Ascending aorta (tissue), 2 donors: ENCODE measurements at places on chromosomes 6 and 20.

- DNase-seq, result no peak
These were observed 316.3 kb downstream of the ARHGAP18 start for GRCh38 chr6:129393654-129394053.

DNA sequence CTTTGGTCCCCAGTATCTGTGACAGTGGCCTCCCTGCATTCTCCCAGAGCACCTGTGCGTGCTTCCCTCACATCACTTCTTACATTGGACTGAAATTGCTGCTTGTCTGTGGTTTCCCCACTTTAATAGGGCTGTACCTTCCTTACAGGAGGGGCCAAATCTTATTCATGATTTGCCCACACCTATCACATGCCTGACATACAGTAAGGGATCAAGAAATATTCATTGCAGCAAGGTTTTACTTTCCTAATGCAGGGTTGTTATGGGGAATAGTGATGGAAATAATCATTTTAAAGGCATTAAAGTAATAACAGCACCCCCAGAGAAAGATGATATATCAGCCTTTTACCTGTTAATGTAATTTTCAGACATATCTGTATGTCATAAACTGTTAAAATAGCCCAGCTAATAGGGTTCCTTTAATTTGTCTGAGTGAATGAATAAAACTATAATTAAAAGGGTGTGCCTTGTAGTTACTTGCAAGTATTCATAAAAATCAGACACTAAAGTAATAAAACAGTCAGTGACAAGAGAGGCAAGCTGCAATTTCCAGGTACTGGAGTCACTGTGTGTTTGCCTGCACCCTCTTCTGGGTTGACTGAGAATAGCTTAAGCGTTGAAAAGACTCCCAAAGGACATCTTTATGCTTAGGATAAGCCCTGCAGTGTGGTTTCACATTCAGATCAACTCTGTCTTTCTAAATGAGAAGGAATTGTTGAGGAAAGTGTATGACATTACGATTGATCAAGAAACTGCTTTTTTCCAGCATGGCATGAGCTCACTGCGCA lies 182.7 kb downstream of the PHACTR1 start:
- DNase-seq, result no peak

DNA sequence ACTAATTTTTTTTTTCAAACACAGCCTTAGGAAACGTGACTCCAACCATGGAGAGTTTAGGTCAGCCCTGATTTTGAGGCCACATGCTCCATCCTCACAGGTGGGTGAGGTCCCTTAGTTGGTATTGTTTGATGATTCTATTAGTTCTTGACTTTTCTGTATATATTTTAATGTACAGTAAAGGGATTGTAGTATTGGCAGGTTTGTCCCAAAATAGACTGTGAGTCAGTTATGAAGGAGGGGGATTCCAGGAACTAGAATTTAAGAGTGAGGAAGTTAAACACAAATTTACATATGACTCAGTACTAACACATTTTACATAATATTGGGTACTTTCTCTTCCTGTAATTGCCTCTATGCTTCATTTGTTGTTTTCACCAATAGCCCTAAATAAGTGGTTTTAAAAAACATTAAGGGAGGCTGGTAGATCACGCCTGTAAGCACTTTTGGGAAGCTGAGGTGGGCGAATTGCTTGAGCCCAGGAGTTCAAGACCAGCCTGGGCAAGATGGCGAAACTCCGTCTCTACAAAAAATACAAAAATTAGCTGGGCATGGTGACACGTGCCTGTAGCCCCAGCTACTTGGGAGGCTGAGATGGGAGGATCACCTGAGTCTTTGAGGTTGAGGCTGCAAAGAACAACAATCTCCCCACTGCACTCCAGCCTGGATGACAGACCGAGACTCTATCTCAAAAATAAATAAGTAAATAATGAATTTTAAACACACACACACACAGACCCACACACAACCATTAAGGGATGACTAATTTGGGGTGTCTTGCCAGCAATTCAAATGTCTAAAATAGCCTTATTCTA lies 81.8 kb downstream of the SGK1 start:
- DNase-seq, result no peak

DNA sequence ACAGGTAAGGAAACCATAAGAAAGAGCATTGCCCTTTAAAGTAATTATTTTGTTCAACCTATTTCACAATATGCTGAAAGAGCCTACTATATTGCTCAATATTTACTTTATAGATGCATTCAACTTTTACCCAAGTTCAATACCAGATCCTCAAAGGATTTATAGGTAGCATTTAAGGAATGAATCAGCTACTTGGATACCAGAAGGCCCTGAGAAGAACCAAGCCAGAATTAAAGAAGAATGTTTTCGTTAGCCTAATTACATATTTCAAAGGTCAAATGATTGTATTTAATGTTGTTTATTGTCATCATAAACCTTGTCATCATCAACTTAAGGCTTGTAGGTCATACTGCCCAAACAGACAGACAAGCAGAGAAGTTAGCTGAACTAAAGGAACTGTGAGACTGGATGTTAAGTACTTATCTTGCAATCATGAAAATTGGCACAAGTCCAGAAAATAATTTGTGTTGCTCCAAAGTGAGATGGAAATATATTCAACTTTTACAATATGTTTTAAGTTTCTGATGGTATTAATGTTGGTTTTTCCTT lies 636.7 kb downstream of the RFPL4B start:
- DNase-seq, result no peak

- no peak for DNase-seq
These were observed 70.2 kb downstream of the B3GAT2 start for GRCh38 chr6:70886661-70887060.

DNA sequence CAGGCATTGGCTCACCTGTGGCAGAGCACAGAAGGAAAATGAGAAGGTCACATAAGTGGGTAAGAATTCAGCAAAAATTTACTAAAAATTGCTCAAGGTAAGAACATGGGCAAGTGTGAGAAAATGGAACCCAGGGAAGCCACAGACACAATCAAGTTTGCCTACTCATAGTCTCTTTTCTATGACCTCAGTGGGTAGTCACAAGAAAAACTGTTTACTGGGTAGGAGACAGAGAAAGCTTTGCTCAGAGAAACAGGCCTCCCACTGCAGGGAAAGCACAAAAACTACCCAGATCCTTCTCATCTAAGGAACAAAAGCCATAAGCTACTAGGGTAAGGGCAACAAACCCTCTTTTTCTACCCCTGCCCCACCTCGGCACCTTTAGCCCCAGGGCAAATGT lies 35.2 kb downstream of the FAM184A start:
- no peak for DNase-seq

DNA sequence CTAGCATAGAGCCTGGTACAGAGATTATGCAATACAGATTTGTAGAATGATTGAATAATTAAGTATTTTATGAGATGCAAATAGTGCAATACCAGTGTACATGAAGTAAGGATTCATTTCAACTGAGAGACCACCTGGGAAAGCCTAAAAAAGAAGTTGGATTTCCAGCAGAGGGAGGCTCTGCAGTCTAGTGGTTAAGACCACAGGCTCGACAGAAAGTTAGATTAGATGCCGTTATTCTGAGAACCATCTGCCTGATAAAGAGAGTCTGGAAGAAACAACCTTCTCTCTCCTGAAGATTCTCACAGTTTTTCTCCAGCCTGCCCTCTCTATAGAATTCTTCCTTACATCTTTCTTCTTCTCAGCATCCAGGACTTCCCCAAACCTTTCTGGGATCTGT lies 13.6 kb upstream of the TNFRSF21 start:
- no peak for DNase-seq

- no peak for DNase-seq
These were observed 38.3 kb downstream of the BCL2L1 start for GRCh38 chr20:31684153-31685015.

- DNase-seq, result no peak
These were observed 430.3 kb downstream of the TFAP2A start for GRCh38 chr6:9984607-9985006.

- DNase-seq, result no peak
These were observed 105.6 kb upstream of the PTPN1 start for GRCh38 chr20:50404419-50405234.

DNA sequence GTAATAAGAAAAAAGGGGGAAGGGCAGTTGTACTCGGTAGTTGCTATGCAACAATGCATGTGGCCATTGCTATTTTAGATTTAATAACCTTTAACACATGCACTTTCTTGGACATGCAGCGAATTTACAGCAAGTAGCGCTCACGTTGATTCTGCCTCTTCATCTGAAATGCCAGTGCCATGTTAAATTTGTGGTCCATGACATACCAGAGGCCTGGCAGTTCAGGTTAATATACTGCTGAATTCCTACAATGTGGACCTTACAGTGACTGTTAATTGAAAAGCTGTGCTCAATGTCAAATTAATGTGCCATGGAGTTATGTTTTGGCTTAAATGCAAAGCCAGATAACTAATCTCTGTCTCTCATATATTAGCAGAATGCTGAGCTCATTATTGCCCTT lies 699.7 kb downstream of the DOK5 start:
- no peak for DNase-seq

DNA sequence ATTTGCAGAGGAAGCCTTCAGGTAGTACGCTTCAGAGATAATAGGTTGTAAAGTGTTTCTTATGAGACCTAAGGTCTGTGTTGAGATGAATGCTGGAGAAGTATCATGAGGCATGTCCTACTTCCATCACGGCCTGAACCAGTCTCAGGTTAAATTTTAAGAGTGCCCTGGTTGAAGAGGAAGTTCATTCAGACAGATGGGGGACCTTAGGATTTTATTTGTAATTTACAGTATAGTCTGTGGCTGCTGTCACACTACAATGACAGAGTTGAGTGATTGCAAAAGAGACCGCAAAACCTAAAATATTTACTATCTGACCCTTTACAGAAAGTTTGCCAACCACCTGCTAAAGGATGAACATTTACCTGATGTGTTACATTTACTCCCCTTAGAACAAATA lies 70.9 kb downstream of the UST start:
- DNase-seq, result no peak

DNA sequence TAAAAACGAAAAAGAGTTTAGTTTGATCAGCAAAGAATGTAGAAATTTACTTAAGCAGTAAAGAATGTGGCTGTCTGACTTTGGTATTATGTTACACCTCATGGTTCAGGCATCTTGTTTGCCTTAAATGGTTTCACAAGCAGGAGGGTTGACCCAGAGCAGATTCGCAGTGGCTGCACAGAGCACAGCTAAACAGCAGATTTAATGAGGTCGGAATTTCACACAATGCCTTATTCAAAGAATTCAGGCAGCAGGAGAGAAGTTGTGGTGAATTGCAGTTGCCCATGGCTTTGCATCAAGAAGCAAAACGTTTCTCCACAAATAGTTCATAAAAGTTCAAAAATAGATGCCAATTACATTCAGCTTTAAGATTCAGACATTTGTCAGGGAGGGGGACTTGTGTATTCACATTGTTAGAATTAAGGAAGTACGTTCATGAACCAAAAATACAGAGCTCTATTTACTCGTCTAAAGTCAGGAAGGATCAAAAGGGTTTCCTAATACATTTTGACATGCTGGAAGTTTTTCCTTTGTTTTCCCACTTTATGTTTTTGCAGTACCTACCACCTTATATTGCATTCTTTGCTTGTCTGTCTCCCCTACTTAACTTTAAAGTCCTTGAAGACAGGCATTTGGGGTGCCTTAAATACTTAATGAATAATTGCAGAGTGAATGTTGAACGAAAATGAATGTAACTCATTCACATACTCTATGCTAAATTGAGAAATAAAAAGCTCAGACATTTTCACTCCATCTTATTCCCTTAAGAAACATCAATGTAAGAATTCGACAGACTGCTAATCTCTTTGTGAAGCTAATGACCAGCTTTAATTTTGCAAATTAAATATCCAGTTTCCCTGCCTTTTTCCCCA lies 1163.6 kb upstream of the CITED2 start:
- peak; percentile 79 for DNase-seq

GRCh38 chr6:29491574-29491973 lies 3.8 kb upstream of the MAS1L start:
- DNase-seq, result no peak

DNA sequence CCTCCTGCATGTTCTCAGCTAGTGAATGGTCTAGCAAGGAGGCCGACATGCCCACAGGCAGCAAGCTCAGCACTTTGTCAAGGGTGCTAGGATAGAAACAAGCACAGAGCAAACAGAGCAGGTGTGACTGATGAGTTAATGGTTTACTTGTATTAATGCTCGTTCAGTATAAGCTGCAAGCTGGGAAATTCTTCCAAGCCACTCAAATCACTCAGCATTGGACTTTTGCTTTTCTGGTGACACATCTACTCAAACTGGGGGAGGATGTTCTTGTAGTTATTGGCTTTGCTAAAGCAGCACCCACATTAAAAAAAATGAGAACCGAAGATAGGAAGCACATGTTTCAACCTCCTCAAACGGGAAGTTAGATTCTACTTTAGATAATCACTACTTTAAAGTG lies 43.1 kb upstream of the NEDD9 start:
- DNase-seq, result no peak

- no peak for DNase-seq
These were observed 150.0 kb upstream of the CST7 start for GRCh38 chr20:24798930-24799705.

GRCh38 chr6:96604420-96604819 lies 41.5 kb downstream of the FHL5 start:
- no peak for DNase-seq

- no peak for DNase-seq
These were observed 22.7 kb downstream of the CFAP206 start for GRCh38 chr6:87430499-87430898.

DNA sequence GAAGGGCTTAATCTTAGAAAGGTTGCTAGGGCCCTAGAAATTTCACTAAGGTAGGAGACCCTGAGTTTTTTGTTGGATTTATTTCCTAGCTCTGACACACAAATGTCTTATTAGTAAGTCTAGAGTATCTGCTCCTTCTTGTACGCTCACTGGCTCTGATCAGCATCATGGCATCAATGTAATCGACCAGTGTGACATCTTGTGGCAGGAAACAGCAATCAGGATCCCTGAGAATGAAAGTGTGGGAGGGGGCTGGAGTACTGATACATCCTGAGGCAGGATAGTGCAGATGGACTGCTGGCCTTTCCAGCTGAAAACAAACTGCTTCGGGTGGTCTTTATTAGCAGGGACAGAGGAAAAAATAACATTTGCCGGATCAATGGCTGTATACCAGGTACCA lies 10.0 kb upstream of the CST7 start:
- DNase-seq, result no peak
